BE2C (cell line): ENCODE measurements at places on chromosomes 1 and 21.

GRCh38 chr1:176692988-176693696 is 230.2 kb downstream of the PAPPA2 start:
- no peak for DNase-seq

DNA sequence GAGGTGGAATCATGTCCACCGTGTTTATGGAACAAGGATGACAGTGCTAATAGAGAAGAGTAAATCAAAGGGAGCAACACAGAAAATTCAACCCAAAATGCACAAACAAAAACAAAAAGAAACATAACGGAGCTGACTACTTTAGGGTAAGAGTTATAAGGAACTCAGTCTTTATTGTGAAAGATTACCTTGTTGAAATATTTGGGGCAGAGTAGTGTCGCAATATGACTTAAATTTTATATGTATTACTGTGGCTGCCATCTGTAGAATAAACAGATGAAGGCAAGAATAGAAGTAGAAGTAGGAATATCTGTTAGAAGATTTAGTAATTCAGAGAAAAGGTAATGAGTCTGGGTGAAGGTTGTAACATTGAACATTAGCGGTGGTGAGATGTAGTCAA is 913.9 kb downstream of the BRINP3 start:
- DNase-seq: no peak

- DNase-seq: no peak
Measured at GRCh38 chr1:226653311-226653921, 85.7 kb downstream of the ITPKB start.

GRCh38 chr1:101108111-101108500 is 82.5 kb upstream of the DPH5 start:
- DNase-seq: no peak

DNA sequence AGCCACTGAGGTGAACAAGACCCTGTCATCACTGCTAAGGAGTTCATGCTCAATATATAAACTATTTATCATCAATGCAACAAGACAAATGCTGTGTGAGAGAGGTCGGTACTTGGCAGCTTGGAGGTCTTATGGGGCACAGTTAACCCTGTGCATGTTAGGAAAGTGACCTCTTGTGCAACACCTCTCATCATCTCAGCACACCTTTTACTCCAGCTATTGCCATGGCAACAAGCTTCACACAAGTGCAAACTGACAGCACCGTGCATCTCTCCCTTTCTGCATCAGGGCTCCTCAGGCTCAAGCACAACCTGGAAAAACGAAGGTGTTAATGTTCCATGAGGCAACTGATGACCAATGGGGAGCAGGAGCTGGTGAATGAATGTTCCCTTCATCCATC is 14.7 kb upstream of the MYSM1 start:
- DNase-seq: no peak

GRCh38 chr1:232854798-232855159 is 49.6 kb downstream of the MAP10 start:
- DNase-seq: no peak

DNA sequence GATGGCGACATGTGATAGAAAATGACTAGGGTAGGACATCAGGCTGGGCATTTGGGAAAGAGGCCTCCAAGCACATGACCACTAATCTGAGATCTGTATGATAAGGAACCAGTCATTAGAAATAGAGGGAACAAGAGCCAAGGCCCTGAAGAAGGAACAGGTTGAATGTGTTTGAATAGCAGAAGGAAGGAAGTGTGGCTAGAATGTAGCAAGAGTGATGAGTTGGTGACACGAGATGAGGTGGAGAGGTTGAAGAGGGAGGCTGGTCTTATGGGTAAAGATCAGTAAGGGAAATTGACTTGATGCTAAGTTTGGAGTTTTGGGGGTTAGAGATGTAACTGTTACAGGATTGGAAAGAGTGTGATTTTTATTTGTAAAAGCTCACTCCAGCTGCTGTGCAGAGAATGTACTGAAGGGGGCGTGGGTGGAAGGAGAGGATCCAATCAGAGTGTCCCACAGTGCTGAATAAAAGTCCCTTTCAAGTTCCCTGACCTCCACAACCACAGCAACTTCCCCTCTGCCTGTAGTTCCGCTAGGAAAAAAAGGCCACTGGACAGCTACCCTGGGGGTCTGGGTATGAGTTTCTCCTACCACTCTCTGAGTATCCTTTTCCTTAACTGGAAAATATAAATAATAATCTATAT is 295.0 kb downstream of the OMA1 start:
- peak; percentile 18 for DNase-seq

- DNase-seq: no peak
Measured at GRCh38 chr1:14773396-14774025, 175.0 kb downstream of the KAZN start.

DNA sequence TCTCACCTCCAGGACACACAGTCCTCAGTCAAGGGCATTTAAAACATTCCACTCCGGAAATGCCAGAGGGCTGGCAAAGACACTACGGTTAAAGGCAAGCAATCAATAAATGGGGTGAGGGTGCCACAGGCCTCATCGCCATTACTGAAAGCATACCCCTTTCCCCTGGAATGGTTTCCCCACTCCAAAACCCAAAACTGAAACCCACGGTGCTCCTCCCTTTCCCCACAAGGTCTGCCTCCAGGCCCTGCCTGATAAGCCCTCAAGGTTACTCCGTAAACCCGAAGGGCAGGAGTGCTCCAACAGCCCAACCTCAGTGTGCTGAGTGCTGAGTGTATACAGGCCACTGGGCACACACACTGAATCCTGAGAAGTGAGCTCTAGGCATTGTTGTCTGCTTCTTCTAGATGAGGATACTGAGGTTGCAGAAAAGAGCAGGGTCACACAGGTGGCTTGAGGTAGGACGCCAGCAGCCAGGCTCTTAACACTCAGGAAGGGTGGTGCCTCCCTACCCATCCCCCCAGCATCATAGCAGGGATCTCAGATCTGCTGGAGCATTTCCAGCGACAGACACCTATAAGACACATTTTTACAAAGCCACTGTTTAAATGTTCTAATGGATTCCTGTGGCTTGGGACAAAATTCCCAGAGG is 29.0 kb downstream of the SSBP3 start:
- no peak for DNase-seq

DNA sequence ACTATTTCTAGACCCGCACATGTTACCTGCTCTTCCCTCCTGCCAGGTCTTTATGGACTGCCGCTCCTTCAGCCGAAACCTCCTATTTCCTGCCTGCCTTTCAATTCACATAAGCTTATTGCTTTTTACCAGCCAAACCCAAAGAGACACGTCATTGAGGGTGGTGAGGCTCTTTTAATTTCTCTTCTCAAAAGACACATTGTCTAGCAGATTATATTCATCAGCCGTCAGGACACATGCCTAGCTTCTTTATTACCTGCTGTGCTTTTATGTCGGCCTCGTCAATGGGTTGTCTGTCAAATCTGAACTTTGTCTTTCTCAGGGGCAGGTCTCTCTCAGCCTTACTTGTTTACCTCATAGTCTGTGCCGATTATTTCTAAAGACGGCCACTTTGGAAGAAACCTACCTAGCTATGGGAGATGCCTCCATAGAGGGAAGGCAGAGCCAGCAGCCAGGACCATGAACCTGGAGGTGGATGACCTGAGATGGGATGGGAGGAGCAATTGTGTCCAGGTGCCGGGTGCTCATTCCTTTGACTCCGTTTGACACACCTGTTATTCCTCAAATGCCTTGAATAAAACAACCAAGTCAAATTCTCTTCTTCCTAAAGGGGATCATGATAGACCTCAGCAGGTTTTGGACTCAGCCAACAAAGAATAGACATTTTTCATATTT is 42.0 kb downstream of the ZBTB18 start:
- DNase-seq: no peak

- DNase-seq: peak; percentile 74
Measured at GRCh38 chr1:26692211-26692792, 3.5 kb upstream of the ARID1A start.

- no peak for DNase-seq
Measured at GRCh38 chr21:34182436-34182835, 109.1 kb downstream of the MRPS6 start.

DNA sequence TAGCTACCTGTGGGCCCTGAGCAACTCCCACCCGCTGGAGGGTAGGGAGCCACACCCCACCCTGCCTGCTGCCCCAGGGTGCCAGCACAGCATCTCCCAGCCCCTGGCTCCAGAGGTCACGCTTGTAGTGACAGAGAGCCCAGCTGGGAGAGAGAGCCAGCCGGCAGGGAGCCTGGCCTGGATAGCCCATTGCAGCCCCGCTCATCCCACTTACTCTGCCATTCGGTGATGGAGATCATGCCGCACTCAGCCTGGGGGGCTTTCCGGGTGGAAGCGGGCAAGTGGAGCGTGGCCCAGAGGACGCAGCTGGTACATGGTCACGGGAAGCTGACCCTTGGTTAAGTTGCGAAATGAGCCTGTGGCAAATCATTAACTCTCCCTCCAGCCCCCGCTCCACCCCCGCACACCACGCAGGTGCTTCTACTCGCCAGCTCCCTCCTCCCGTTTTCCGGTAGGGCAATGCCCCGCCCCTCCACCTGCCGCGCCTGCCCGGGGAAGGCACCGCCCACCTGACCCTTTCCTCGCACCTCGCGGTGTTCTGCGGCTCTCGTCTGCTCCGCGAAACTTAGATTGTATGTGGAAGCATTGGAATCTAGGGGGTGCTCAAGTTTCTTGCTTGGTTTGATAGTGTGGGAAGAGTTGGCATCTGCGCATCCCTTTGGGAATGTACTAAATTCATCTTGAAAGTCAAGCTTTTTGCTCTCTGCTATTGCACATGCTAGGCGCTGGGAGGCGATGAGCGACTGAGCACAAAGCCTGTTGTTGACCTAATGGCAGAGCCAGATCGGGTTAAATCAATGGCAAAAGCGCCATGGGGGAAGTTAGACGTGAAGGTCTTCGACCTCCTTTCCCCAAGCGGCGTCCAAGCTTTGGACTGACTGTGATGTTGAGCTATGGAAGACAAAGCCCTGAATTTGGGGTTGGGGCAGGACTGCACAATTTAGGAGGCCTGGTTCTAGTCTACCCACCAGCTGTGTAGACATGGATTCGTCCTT is at the start of gene GOLT1A:
Gene GOLT1A (minus strand): TSS at position 321 of the 995 bp plus-strand sequence. CDS start 82 bp downstream, at position 239.
- peak; percentile 75 for DNase-seq

GRCh38 chr1:75396745-75397144 is 214.2 kb downstream of the SLC44A5 start:
- DNase-seq: no peak
